Left lobe of liver (tissue), 2 donors: ENCODE measurements at places on chromosomes 3 and 15. TPM values are rescaled to one million over a fixed set of nuclear protein-coding genes. Genes with fewer than 3 reads are reported as not detected.

The UACA gene
- 13.7 TPM for total RNA-seq

The PLXNA1 gene
- 3.4 TPM for total RNA-seq

The CELSR3 gene
- total RNA-seq, result 0.45 TPM

The GXYLT2 gene
- 0.20 TPM for total RNA-seq

The CHRNA5 gene
- total RNA-seq, result 0.35 TPM

The SLC27A2 gene
- 153 TPM for total RNA-seq

The LMOD3 gene
- not detected for total RNA-seq

The CRYBG3 gene
- 4.7 TPM for total RNA-seq

The SMAD6 gene
- 16.2 TPM for total RNA-seq

The HAUS2 gene
- 4.8 TPM for total RNA-seq

The SUSD5 gene
- 0.05 TPM for total RNA-seq

The SLCO3A1 gene
- 3.4 TPM for total RNA-seq

The SLC4A7 gene
- 2.7 TPM for total RNA-seq

The SOX14 gene
- not detected for total RNA-seq

The EOMES gene
- total RNA-seq, result 0.08 TPM
